SJCRH30 (cell line): ENCODE measurements at places on chromosomes 16 and 17. TPM values are rescaled to one million over a fixed set of nuclear protein-coding genes. Genes with fewer than 3 reads are reported as not detected.

Gene ZNF469
- total RNA-seq: not detected in 2 replicates

Gene HSPB9
- total RNA-seq: 0.28 and 0.32 TPM in 2 replicates

DNA sequence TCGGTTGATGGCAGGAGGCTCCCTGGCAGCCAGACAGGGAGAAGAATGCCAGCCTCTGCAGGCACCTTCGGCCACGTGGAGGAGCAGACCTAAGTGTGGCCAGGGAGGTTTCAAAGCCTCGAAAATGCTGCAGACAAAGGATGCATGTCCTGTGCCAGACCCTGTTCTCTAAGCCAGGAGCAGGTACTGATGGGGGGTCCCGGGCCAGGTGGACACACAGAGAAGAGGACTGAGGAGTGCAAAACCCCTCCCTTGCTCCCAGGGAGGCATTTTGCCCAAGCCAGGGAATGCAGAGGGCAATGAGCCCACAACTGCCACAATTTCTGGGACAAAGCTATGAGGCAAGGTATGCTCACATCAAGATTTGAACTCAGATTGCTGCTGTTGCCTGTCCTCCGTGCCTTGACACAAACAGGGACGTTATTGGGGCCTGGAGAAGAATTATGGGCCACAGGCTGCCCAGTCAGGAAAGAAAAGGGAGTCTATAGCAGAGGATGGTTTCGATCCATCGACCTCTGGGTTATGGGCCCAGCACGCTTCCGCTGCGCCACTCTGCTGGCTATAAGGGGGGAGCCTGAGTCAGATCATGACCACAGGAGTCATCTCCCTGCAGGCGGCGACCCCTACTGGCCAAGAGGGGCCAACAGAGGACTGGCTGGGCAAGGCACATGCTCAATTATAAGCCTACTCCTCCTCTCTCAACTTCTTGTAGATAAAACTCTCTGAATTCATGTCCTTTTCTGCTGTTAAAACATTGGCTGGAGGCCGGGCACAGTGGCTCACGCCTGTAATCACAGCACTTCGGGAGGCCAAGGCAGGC, 25.1 kb upstream of the FOXK2 start:
- no peak overlapping the region for H3K27ac ChIP-seq
- peak; percentile 99 for DNase-seq

DNA sequence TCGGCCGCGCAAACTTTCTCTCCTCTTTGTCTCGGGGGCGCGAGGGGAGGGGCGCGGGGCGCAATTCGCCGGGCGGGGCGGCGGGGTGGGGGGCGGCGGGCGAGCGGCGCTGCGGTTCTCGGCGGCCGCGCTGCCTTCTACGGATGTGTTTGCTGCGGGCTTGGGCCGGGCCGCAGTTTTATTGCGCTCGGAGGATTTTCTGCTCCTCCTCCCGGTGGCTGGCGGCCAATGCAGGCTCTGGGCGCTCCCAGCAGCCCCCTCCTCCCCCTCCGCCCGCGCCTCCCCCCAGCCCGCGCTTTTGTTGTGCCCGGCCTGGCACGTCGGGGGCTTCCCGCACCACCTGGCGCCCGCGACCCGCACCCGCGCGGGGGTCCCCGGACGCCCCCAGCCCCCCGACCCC, at the start of gene TIMP2:
Gene TIMP2 (minus strand): TSS at position 154 of the 400 bp plus-strand sequence. CDS start 299 bp downstream, outside the sequence.
- peak within 1 kb of the TSS; percentile 82 for H3K27ac ChIP-seq
- H3K4me1 ChIP-seq: peaks cover 13% of the 10 kb centered on the region; the same call in 1 of the 2 replicates
- H3K4me3 ChIP-seq: peak within 1 kb of the TSS; percentile 69
- H3K36me3 ChIP-seq: peaks cover 3% of the 10 kb centered on the region; the same call in 1 of the 2 replicates
- DNase-seq: peak; percentile 96

DNA sequence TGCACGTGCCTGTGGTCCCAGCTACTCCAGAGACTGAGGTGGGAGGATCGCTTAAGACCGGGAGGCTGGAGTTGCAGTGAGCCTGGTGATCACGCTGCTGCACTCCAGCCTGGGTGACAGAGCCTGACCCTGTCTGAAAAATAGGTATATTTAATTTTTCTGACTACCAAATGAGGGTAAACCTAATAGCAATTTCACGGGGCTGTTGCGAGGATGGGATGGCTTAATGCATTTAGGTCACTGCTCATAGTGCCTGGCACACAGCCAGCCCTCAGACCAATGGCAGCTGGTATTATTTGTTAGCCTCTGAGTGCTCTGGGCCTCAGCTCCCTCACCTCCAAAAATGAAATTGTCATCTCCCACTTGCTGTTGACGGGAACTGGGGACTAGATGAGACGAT, 5.9 kb upstream of the CDIP1 start:
- no peaks in the 10 kb centered on the region for H3K36me3 ChIP-seq
- H3K27ac ChIP-seq: peak overlapping the region; percentile 75
- H3K4me3 ChIP-seq: no peak overlapping the region

Gene GDE1
- 39.5 and 45.3 TPM in 2 replicates for total RNA-seq

GRCh38 chr17:81844887-81845286, 10.0 kb upstream of the PPP1R27 start:
- H3K27ac ChIP-seq: no peak overlapping the region
- H3K36me3 ChIP-seq: peaks cover 71% of the 10 kb centered on the region
- no peak for DNase-seq
- no peak overlapping the region for H3K4me3 ChIP-seq

DNA sequence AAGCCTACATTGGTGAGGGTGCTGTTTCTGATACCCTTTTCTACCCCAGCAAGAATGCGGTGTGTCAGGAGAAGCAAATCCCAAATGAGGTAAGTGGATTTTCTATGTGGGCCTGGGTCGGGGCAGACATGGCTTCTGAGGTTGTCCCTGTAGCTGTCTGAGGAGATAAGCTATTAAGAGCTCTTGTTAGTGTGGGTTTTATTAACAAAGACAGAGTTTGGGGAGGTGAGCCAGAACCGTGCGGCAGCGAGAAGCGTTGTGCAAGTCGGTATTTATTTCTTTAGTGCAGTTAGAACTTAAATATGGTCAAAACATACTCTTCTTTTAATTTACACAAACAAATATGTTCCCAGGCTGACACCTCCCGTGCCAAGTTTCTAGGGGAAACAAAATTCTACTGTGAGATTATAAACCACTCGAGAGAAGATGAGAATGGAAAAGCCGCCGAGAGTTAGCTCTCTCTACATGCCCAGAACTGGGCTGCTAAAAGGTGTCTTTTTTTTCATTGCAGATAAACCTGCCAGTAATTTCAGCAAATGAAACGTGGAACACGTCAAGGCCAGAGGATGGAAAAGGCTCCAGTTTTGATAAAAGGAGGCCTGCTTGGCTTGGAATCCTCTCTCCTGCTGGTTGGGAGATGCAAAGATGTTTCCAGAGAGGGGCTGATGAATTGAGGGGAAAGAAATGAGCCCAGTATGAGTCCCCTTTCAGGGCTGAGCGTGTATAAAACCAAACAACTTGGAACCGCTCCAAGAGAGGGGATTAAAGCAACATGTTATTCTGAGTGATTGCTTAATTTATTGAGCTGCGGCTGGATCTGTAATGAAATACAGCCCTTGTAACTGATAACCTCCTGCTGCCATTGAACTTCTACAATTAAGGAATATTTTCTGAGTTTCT, 254.6 kb downstream of the MRTFB start:
- no peaks in the 10 kb centered on the region for H3K27me3 ChIP-seq
- H3K27ac ChIP-seq: no peak overlapping the region
- peaks cover 28% of the 10 kb centered on the region for H3K36me3 ChIP-seq
- H3K4me1 ChIP-seq: no peaks in the 10 kb centered on the region

Gene ABCC3
- 0.10 and 0.16 TPM in 2 replicates for total RNA-seq

GRCh38 chr16:79110953-79111352, 489.6 kb downstream of the MAF start:
- no peak overlapping the region for H3K4me3 ChIP-seq
- DNase-seq: no peak
- no peaks in the 10 kb centered on the region for H3K27me3 ChIP-seq
- H3K27ac ChIP-seq: no peak overlapping the region

- no peak overlapping the region for H3K4me3 ChIP-seq
- H3K36me3 ChIP-seq: no peaks in the 10 kb centered on the region
- no peak overlapping the region for H3K27ac ChIP-seq
- no peak for DNase-seq
- no peaks in the 10 kb centered on the region for H3K4me1 ChIP-seq
Measured at GRCh38 chr16:11057711-11058345, 113.5 kb downstream of the CLEC16A start.

GRCh38 chr17:42698736-42699414, 16.5 kb downstream of the CNTNAP1 start:
- DNase-seq: peak; percentile 83
- no peak overlapping the region for H3K4me3 ChIP-seq
- H3K4me1 ChIP-seq: peaks cover 10% of the 10 kb centered on the region

DNA sequence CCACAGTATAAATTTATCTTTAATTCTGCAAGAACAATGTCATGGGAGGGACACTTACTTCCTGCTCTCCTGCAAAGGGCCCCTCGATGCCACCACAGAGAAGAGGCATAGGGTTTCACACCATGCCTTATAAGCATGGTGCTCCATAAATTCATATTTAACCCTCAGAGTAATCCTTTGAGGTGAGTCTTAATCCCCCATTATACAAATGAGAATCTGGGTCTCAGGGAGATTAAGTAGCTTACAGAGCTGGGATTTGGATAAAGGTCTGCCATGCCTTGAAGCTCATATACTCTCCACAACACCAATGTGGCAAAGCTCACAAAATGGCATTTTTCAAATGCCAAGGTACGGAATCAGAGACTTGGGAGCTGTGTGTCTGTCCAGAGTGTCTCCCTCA, 268.5 kb upstream of the CCL2 start:
- no peak overlapping the region for H3K4me3 ChIP-seq
- no peaks in the 10 kb centered on the region for H3K36me3 ChIP-seq
- DNase-seq: no peak
